ENCODE measurements at places on chromosomes 16 and 17. TPM values are rescaled to one million over a fixed set of nuclear protein-coding genes. Genes with fewer than 3 reads are reported as not detected.

The MMP28 gene
- total RNA-seq, result 15.2 TPM

The SKAP1 gene
- total RNA-seq, result 73.0 TPM

The GPR179 gene
- total RNA-seq, result 0.11 TPM

The CDRT15 gene
- total RNA-seq, result not detected

The CEP112 gene
- 2.0 TPM for total RNA-seq

DNA sequence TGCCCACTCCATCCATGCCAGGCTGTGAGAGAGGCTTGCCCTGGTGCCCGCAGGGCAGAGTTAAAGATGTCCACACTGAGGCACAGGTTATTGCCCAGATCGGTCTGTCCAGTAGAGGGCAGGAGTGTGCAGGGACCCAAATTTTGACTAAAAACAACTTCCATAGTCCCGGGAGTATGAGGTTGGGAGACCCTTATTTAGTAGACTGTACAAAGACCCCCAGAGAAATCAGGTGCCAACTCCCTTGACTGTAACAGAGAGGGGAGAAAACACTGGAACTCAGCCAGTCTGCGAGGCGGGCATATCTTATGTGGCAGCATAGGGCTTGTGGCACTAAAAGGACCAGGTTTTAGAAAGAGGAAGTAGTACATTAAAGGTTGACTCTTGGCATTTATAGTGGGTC lies 43.4 kb downstream of the HNF1B start:
- no peak for DNase-seq

DNA sequence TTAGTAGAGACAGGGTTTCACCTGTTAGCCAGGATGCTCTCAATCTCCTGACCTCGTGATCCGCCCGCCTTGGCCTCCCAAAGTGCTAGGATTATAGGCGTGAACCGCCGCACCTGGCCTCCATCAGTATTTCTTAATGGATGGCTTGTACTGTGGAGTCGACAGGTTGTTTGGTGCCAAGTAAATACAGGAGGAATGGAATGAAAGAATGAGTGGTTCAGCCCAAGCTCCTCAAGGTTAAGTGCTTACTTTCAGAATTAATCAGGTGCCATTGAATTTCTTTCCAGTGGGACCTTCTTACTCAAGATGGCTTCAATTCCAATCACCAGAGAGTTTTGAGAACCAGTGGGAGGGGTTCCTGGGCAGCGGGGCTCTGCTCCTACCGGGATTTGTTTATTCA lies 25.0 kb downstream of the ALOX15 start:
- no peak for DNase-seq

GRCh38 chr16:79932572-79932971 lies 332.0 kb upstream of the MAF start:
- DNase-seq, result no peak

GRCh38 chr16:17325476-17326143 lies 145.2 kb downstream of the XYLT1 start:
- no peak for DNase-seq

- no peak for DNase-seq
Observed at GRCh38 chr16:69087161-69087581, 18.3 kb upstream of the HAS3 start.

- no peak for DNase-seq
Observed at GRCh38 chr16:15604460-15605440, 38.2 kb downstream of the MARF1 start.

GRCh38 chr16:46839986-46840443 lies 9.0 kb upstream of the C16orf87 start:
- DNase-seq, result no peak
